ENCODE measurements at places on chromosomes 13 and 19.

DNA sequence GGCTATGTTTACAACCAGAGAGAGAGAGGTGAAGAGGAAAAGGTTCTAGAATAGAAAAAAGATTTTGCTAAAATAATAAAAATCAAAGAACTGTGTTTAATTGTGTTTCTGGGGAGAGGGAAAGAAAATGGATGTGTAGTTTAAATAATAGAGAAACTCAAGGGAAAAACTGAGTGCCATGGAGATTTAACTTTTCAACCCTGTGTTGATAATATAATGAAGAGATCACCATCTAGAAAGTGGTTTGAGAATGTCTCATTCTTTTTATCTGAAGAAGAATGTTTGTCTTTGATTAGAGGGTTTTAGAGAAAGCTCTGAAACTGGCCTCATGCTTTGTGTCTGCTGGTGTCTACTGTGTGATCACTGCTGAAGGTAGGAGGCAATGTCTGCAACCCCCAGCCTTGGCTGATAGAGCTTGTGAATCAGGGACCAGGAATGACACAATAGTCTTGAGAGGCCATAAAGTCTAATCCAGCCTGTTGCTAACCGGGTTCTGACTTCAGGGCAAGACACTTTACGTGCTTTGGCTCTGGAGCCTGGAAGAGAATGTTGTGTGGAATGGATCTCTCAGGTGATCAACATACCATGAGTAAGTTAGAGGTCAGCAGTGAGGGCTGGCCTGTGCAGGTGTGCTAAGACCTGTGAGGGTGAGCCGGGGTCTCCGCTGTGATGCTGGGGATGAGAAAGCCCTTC is 5.4 kb downstream of the COL4A2 start:
- no peak for DNase-seq

GRCh38 chr13:79311386-79311785 is 94.7 kb downstream of the RBM26 start:
- no peak for DNase-seq

DNA sequence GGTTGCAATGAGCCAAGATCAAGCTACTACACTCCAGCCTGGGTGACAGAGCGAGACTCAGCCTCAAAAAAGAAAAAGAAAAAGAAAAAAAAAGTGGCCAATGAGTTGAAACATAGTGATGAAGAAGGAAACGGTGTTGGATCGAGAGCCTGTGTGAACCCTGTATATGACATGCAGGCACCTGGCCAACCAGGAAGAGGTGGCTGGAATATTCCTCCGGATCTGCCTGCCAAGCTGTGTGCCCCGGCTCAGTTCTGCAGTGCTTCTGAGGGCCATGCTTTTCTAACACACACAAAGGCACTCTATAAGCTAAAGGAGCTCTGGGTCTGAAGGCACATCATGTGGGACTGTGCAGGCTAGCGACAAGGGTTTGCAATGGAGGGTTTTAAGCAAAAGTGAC is 3.7 kb upstream of the ZNF444 start:
- no peak for DNase-seq

GRCh38 chr13:68027306-68027705 is 797.2 kb upstream of the PCDH9 start:
- no peak for DNase-seq

GRCh38 chr19:7013678-7014077 is 7.6 kb downstream of the MBD3L2B start:
- DNase-seq: no peak

- peak; percentile 38 for DNase-seq
Measured at GRCh38 chr19:55368701-55369563, 1.3 kb downstream of the IL11 start.

GRCh38 chr13:113552786-113553434 is 31.6 kb upstream of the TFDP1 start:
- DNase-seq: no peak

DNA sequence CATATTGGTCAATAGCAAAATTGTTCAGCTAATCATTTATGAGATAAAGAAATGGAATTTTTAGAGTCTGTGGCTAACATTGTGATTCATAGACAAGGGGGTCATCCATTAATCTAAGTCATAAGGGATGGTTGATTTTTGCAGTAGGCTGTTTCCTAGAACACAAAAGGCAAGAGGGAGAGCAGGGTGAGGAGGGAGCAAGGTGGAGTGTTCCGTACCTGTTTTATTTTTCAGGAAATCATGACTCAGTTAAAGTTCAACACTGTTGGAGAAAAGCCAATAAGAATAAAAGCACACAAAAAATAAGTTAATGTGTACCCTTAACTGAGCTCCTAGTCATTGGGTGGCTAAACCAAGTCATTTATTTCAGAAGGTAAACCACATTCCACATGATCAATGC is 512.4 kb upstream of the ATXN8OS start:
- no peak for DNase-seq

- DNase-seq: no peak
Measured at GRCh38 chr19:51399231-51399630, 8.8 kb upstream of the C19orf84 start.

- DNase-seq: no peak
Measured at GRCh38 chr13:70362820-70363570, 254.7 kb upstream of the KLHL1 start.

DNA sequence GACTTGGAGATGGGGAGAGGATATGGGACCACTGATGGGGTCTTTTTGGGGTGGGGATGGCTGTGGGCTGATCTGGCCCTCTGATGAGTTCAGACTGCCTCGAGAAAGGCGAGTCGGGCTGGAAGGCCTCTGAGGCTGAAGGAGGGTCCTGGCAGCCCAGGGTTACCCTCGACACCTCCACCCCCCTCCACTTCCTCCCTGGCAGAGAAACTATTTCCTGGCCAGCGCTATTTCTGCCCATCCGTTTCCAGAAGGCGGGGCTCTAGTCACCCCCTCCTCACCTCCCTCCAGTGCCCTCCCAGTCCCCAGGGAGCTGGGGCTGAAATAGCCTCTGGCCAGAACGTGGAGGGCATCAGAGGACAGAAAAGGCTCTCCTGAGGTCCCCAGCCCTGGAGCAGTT is 9.7 kb downstream of the EXOC3L2 start:
- no peak for DNase-seq

DNA sequence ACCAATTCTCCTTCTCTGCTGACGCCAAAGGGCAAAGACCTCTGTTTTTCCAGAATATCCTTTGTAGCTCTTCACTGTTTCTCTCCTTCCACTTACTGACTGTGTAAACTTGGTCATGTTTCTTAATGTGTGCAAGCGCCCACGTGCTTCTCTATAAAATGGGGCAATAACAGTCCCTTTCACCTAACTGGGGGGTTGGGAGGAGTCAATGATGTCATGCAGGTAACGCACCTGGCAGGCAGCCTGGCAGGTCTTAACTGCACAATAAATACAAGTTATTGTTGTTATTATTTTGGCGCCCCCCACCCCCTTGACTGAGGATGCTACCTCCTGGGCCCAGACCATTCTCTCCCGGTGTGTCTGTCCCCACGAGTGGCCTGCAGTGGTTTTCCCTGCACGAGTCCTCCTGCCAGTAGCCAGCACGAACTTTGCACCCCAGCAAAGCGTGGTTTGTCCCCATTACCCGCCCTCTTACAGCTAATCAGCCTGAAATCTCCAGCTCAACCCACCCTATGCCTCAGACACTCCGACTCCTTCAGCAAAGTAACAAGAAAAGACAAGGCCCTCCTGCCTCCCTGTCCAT is 5.3 kb downstream of the SBSN start:
- DNase-seq: no peak

DNA sequence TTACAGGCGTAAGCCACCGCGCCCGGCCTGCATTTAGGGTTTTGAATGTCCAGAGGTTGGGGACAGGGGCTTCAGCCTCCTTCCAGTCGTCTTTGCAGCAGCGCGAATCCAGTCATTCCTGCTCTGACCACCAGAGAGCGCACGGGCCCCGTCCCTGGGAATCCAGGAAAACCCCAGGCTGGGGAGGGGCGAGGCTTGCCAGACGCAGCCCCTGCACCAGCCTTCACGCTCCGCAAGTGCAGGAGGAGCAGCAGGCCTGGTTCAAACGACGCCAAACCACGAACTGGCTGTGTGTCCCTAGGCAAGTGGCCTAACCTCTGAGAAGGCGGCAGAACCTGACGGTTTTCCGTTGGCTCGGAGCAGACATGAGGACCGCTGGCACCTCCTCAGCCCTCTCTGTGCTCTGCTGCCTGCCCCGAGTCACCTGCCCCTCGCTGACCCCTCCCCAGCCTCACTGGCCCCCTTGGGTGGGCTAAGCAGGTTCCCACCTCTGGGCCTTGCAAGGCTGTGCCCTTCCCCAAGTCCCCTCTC is 2.0 kb upstream of the RNF126 start:
- peak; percentile 86 for DNase-seq

- peak; percentile 24 for DNase-seq
Measured at GRCh38 chr19:6738787-6739389, 592 bp upstream of the TRIP10 start.

- DNase-seq: no peak
Measured at GRCh38 chr13:77511552-77511951, 24.0 kb upstream of the SCEL start.

DNA sequence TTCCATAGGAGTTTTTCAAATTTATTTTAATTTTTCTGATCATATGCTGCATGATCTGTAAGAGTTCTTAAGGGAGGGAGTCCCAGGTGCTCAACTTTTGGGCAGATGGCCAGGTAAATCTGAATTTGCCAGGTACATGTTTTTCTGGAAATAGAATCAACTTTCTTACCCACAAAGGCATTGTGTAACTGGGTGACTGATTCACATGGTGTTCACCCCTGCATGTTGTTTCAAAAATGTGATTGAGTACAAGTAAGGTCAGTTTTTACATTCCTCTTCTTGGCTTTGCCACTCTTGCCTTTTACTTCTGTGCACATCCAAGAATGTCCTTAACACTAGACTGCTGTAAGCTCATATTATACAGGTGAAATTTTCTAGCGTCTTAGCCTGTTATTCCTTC is 30.4 kb downstream of the RB1 start:
- no peak for DNase-seq

DNA sequence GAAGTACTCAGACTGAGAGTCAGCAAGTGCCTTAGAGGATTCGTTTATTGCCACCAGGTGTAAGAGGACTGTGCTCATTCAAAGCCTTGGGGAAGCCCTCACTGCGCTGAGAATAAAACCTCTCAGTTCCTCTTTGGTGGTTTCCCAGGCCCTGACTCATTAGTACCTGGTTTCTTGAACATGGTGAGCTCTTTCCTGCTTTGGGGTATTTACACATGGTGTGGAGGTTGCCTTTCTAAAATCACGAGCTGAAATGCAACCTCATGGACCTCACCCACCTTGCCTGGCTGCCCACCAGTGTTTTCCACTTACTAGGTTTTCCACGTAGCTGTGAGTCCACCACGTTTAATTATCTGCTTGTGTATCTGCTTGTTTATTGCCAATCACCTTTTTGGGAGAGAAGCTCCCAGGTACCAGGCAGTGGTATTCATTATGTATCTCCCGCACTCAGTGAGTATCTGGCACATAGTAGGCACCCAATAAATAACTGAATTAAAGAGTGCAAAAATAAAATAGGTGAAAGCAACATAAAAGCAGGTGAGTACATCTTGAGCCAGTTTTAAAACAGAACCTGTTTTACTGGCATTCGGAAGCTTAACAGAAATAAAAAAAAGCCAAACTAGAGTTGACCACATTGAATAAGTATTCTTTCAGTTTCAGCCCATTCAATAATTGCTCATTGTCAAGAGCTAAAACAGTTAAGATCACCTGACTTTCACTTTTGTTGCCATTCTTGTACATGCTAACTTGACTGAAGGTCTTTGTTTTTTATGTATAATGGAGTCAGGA is 533.0 kb downstream of the MYO16 start:
- DNase-seq: no peak

DNA sequence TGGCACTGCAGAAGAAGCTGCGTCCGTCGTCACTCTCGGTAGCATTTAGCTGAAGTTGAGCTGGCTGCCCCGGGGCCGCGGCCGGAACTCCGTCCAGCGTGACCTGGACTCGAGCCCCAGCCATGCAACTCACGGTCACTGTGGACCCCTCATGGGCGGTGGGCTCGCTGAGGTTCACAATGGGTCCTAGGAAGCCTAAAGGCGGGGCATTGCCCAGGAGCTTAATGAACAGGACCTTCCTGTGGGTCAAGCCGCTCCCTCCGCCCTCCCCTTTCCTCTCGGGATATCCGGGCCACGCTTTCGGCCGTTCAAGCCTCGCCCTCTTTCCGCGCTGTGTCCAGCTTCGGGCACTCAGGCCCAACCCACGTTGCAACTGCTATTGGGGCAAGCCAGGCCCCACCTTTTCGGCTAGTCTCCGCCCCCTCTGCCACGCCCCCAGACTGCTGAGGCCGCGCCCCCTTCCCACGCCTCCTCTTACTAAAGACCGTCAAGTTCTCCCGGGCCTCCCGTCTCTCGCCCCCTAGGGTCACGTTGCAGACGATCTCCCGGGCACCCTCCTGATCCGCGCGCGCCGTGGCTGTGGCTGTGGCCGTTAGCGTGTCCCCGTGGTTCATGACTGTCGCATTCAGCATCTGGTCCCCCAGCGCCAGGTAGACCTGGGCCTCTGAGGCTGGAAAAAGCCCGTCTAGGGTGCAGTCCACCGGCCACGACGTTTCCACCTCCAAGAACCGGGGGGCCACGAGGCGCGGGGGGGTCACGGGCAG is 1.4 kb upstream of the RAVER1 start:
- DNase-seq: peak; percentile 30

DNA sequence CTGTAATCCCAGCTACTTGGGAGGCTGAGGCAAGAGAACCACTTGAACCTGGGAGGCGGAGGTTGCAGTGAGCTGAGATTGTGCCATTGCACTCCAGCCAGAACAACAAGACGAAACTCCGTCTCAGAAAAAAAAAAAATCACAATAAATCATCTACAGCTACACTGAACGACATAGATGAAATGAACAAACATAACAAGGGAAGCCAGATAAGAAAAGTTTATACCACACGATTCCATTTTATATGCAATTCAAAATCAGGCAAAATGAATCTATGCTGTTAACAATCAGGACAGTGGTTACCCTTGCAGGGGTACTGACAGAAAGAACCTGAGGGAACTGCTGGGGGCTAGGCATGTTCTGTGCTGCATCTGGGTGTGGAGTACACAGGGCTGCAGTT is 5.7 kb downstream of the XRCC1 start:
- no peak for DNase-seq

DNA sequence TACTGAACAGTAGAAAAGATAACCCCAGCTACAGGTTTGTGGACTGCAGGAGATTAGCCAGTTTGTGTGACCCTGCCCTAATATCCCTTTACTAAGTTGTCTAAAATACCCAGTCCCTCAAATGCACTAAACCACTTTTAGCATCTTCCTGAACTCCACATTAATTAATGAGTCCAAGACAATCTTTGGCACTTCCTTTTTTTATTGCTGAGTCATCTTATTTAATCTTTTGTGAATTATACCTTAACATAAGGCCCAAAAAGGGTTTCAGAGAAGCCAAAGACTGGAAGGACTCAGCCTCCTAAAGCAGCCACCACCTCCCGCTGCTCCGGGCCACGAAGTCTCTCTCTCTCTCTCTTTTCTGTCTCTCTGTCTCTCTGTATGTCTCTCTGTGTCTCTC is 48.8 kb upstream of the PDCD5 start:
- DNase-seq: no peak

- DNase-seq: no peak
Measured at GRCh38 chr13:82713687-82714405, 1168.4 kb downstream of the SLITRK1 start.

- no peak for DNase-seq
Measured at GRCh38 chr13:49502954-49503353, 7.2 kb downstream of the PHF11 start.
